ENCODE measurements at places on chromosomes 12 and 14.

DNA sequence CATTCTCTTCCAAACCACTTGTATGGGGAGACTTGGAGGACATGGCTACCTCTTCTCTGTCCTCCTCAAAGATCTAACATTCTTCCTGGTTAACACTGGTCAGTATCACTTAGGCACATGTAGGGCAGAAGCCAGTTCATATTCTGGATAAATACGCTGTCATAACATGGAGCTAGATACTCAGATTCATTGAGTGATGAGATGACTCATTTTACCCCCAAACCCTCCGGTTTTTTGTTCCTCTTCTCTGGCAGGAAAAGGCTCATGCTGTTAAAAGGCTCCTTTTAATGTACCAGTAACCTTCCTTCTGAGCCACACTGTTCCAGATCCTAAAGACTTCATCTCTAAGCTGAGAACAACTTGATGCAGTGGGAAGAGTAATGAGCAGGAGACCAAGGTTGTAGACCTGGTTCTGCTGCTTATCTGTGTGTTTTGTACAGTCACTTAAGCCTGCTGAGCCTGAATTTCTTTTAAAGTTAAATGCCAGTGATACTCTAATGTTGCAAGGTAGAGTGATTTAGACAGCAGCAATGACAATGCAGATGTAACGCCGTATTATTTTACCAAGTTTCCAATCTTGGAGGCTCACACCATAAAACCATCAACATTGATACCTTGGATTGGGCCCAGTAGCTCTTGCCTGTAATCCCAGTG lies 57.3 kb upstream of the ELK3 start:
- H3K27ac ChIP-seq = no peak overlapping the region
- no peak overlapping the region for H3K4me3 ChIP-seq
- no peak for DNase-seq
- no peaks in the 10 kb centered on the region for H3K36me3 ChIP-seq
- H3K4me1 ChIP-seq = peaks cover 4% of the 10 kb centered on the region

- H3K36me3 ChIP-seq = peaks cover 42% of the 10 kb centered on the region
- no peaks in the 10 kb centered on the region for H3K4me1 ChIP-seq
- DNase-seq = no peak
- no peak overlapping the region for H3K27ac ChIP-seq
- H3K4me3 ChIP-seq = no peak overlapping the region
Observed at GRCh38 chr12:62533755-62534107, 67.1 kb downstream of the MON2 start.

- peaks cover 30% of the 10 kb centered on the region for H3K4me1 ChIP-seq
- H3K27me3 ChIP-seq = no peaks in the 10 kb centered on the region
- no peak within 1 kb of the TSS for H3K4me3 ChIP-seq
- no peaks in the 10 kb centered on the region for H3K36me3 ChIP-seq
- DNase-seq = no peak
Observed at GRCh38 chr14:20802341-20803084, at the start of gene RNASE1. TSS of gene RNASE1 (minus strand) at chr14:20802844. CDS start at chr14:20802068, 776 bp downstream.

- H3K36me3 ChIP-seq = no peaks in the 10 kb centered on the region
- peak overlapping the region; percentile 47 for H3K4me3 ChIP-seq
- peak overlapping the region; percentile 83 for H3K27ac ChIP-seq
- DNase-seq = peak; percentile 56
- H3K27me3 ChIP-seq = no peaks in the 10 kb centered on the region
Observed at GRCh38 chr12:1204581-1205121, 213.6 kb downstream of the ERC1 start.

DNA sequence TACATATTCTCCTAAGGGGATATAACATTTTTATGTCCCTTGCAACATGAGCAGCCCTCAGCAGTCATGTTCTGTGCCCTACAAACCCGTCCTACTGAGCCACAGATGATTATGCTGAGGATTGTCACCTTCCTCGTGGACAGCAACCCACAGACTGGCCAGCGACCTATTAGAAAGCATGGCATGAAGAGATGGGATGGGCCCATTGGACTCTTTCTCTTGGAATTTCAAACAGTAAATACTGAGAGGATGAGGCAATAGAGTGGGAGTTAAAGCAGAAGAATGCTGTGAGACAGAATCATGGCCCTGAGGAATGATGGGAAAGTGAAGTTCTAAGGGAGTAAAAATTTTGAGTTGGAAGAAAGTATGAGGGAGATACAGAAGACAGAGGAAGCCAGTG lies 149.9 kb upstream of the BTG1 start:
- H3K4me1 ChIP-seq = peaks cover 5% of the 10 kb centered on the region
- H3K36me3 ChIP-seq = no peaks in the 10 kb centered on the region

DNA sequence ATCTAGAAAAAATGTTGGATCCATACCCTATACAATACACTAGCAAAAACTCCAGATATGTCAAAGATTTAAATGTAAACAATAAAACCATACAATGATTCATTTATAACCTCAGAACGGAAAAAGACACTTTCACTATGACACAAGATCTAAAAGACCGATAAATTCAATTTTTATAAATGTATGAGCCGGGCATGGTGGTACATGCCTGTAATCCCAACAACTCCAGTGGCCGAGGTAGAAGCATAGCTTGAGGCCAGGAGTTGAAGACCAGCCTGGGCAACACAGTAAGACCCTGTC lies 2.5 kb upstream of the SOS2 start:
- peaks cover 14% of the 10 kb centered on the region for H3K4me1 ChIP-seq
- H3K27ac ChIP-seq = no peak overlapping the region
- peak; percentile 22 for DNase-seq
- H3K36me3 ChIP-seq = no peaks in the 10 kb centered on the region

Data from natural killer cell (primary cell).